Activated CD8-positive, alpha-beta memory T cell treated with anti-CD3 and anti-CD28 coated beads for 1 hour (primary cell): ENCODE measurements at places on chromosomes 11 and 22.

- DNase-seq, result no peak
These were observed 100.7 kb upstream of the PLET1 start for GRCh38 chr11:112361396-112361795.

- no peak for DNase-seq
These were observed 13.9 kb downstream of the CCND1 start for GRCh38 chr11:69654660-69655478.

DNA sequence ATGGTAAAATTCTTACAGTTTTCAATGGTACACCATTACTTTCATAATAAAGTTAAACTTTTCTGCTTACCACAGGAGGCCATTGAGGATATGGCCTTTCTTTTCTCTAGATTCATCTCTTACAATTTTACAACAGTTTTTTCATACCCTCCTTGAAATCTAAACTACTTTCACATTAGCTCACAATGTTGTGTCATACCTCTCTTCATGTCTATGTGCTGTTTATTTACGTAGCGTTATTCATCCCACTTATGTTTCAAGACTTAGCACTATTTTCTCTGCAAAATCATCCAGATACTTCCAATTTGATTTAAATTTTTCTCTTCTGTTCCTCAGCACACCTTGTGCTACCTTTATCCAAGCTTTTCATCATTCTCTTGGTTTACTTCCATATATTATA, 123.3 kb downstream of the METTL15 start:
- no peak for DNase-seq

- no peak for DNase-seq
These were observed at the start of gene C1QTNF4 for GRCh38 chr11:47593934-47594855. Gene C1QTNF4, minus strand, starts transcription at chr11:47594411. Its CDS starts 3,601 bp downstream, at chr11:47590810.

DNA sequence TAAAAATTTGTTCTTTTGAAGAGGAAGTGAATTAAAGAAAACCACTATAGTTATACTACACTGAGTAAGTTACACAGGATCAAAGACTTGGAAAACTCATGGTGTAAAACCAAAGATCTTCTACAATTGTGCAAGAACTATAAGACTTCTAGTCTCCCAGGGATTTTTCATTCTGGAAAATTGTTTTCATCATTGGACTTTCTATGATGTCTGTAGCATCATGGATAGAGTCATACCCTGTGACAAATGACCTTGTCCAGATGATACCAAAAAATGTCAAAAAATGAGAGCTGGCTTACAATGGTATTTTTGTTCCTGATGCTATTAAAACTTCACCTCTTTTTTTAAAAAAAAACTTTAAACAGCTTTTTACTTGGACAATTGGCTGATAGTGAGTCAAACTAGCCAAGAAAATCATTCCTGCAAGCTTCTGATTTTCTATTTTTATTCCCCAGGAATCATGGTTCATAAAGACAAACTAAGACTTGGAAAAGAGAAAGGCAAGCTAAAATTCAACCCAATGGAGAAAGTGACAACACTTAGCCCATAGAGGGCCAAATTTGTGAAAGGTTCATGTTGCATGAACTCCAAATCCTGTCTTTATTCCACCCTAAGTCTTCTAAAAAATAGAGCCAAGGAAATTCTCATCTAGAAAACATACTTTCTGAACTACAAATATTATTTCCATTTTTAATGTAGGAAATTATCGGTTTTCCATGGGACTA, 30.7 kb downstream of the ME3 start:
- DNase-seq, result no peak

DNA sequence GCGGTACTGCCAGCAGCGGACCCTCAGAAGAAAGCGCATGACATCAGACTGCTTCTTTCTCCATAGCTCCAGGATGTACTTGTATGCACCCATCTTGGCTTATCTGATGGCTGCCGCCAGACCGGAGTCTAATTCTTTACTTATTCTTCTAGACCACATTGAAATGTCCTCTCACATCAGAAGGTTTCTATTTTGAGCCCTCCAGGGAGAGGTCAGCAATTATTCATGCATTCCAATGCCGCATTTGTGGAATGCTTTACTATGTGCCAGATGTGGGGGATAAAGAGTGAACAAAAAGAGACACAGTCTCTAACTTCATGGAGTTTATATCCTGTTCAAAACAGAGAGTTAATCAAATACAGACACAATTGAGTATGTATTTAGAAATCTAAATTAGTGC, 230.1 kb downstream of the MIAT start:
- DNase-seq, result no peak

DNA sequence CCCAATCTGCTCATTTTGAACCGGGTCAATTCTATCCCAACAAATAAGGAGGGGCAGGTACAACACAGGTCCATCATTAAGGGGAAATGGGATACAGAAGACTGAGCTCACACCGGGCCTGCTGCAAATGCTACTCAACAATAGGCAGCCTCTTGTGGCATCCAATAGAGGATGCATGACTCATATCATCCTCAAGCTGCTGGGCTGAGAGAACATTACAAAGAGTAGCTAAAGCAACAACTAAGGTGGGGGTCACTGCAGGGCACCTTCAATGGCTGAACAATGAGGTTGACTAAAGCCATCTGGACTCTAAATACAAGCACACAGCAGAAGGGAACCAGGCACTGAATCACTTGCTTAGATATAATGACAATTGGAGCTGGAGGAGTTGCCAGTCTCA, 130.1 kb upstream of the SYN3 start:
- DNase-seq, result no peak
